Right hindlimb (tissue), 1 donor: ENCODE measurements at places on chromosomes 16 and 17.

GRCh38 chr17:51029568-51030463 is 90.9 kb downstream of the SPAG9 start:
- DNase-seq = no peak

- no peak for DNase-seq
These were observed 837 bp upstream of the PRDM7 start for GRCh38 chr16:90077757-90078578.

GRCh38 chr16:20791923-20792612 is 14.2 kb downstream of the ERI2 start:
- DNase-seq = no peak

GRCh38 chr17:79843816-79844800 is 4.9 kb upstream of the CBX4 start:
- DNase-seq = peak; percentile 87

GRCh38 chr17:9868552-9868951 is 36.5 kb downstream of the RCVRN start:
- DNase-seq = no peak

DNA sequence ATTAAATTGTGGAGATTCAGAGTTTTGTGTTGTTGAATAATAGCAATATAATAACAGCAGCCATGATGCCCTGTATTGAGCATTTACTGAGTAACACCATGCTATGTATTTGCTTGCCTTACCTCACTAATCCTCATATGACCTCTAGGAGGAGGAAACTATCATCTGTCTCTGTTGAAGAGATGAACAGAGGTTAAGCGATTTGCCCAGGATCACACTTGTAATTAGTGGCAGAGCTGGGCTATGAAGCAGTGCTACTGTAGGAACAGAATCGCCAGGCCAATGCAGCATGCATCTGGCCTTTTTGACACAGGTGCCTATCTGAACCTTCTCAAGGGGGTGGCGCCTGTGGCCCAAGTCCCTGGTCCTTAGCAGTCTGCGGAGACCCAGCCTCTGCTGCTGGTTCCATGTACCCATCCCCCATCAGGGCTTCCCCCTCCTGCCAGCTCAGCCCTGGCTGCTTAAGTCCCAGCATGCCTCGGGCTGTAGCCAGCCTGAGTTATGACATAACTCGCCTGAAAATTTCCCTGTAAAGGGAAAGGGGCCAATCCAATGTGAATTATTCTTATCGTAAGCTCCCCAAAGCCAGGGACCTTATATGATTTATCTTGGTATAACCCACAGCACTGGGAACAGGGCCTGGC is 50.4 kb upstream of the HS3ST2 start:
- DNase-seq = no peak

DNA sequence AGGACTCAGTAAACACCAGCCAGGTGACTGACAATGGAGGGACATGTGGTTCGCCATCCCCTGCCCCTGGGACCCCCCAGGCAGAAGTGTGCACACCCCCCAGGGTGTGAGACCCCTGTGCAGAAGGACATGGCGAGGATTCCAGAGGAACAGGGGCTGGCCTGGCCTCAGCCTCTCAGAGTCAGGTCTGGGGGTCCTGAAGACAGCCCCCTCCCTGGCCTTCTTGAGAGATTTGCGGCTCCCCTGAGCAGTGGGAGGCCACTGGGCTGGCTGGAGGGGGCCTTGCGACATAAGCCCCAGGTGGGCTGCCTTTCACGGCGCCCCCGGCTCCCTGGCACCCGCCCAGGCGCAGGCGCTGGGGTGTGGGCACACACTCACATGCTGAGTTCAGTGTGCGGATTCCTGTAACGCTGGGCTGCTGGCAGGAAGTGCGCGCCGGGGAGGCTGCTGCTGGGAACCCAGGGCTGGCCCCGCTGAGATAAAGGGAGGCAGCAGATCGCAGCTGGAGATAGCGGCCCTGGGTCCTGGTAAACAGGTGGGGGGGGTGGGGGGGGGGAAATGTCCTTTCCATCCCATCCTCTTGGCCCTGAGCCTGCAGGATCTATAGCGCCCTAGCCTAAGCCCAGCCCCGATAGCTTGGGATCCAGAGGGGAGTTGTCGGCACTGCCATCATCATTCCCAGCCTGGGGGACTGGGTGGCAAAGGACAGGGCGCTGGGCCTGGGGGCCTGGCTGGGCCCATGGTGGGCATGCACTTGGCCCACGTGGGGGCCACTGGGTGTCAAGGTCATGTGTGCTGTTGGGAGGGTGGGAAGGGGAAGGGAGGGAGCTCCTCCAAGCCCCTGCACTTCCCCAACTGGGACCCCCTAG is 27.1 kb downstream of the TMEM235 start:
- DNase-seq = peak; percentile 51

- no peak for DNase-seq
These were observed 31.1 kb downstream of the PPM1D start for GRCh38 chr17:60631119-60631518.

GRCh38 chr16:27066668-27067537 is at the start of gene C16orf82:
TSS of gene C16orf82 (plus strand) at chr16:27066927.
- peak; percentile 39 for DNase-seq

GRCh38 chr17:57553526-57553925 is 191.6 kb downstream of the CCDC182 start:
- DNase-seq = no peak

DNA sequence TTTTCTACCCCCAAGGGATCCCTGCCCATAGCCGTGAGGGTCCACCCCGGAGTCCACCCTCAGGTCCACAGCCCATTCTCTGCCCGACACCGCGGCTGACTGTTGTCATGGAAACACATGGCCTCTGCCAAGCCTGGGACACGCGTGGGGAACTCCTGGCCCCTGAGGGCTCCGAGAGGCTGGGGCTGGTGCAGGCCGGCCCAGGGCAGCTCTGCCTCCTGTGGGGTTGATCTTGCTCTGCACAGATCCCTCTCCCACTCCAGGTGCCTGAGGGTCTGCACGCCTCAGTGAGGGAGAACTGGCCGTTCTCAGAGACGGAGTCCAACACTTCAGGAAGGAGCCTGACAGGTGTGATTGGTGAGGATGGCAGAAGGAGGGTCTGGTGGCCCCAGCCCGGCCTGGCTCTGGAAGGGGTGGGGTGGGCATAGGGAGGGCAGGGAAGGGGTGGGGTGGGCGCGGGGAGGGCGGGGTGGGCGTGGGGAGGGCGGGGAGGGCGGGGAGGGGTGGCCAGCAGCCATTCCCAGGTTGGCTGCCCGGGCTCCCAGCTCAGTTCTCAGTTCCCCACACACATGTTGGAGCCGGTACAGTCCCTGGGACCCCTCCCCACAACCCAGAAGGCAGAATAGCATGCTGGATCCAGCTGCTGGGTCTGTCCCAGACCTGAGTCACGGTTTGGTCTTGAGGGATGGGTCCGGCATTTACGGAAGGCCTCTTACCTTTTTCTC is 6.4 kb downstream of the MRPL28 start:
- DNase-seq = no peak

DNA sequence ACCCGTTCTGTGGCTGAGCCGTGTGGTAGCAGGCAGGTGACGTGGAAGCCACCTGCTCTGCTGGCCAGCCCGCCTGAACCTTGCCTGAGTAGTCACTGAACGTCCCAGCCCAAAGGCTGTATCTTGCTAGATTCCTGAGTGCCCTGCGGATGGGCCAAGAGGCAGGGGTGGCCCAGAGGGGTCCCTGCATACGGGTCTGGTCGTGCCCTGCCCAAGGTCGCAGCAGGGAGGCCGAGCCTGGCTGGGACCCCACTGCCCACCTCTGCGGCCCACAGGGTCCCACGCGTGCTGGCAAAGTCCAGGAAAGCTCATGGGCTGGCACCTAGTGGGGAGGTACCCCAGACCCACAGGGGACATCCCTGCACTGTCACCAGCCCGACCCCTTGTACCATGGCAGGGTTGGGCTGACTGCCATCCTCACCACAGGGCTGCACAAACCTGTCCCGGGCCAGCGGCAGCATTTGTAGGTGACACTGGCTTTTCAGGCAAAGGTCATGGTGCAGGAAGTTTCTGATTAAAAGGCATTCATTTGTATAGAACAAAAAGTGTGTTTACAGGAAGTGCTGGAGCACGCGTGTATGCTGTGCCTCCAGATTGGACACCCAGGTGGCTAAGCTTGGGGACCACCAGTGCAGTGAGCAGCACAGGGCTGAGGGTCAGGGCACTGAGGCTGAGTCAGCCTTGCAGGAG is 45.1 kb upstream of the ZC3H18 start:
- DNase-seq = no peak
